ENCODE measurements at places on chromosomes 12 and 14.

DNA sequence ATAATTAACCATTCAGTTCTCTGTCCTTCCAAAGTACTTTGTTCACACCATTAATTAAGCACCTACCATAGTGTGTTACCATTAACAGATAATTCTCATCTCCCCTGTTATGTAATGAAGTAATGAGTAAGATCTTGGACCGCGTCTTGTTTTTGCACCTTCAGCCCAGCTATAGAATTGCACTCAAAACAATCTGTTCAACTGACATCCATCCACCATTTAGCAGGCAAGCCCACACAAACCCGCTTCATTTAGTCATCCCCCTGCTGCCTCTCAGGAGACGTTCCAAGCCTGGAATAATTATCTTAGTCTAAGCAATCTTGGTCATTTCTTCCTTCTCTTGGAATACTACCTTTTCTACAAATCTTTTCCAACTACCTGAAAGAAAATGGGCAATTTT lies 74.4 kb downstream of the DUSP16 start:
- no peak for DNase-seq

DNA sequence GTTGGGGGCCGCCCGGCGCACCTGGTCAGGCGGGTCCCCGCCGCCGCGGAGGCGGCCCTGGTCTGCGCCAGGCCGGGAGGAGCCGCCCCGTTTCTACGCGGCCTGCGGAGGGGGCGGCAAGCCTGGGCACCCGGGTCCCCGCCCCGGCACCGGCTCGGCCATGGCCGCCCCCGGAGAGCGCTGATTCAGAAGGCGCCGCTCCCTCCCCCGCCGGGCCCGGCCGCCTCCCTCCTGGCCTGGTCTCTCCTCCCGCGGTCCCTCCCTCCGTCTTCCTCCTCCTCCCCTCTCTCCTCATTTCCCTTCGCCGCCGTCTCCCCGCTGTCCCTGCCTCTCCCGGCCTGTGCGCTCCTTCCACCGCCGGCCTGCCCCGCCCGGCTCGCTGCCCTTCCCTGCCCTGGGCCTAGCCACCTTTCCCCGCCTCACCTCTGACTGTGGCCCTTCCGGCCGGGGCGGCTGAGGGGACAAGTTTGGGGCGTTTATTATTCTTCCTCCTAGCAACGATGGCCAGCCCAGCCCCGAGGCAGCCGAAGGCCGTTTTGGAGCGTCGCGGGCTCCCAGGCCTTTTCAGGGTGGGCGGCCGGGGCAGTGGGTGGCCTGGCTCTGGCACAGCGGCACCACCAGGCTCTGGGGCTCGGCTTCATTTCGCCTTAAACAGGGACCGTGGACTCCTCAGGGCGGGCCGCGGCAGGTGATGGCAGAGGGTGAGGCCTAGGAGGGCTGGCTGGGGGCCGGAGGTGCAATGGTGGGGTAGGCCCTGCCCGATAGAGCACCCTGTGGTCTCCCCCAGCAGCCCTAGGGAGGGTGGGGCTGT lies 768 bp downstream of the CEP170B start:
- DNase-seq = peak; percentile 65

DNA sequence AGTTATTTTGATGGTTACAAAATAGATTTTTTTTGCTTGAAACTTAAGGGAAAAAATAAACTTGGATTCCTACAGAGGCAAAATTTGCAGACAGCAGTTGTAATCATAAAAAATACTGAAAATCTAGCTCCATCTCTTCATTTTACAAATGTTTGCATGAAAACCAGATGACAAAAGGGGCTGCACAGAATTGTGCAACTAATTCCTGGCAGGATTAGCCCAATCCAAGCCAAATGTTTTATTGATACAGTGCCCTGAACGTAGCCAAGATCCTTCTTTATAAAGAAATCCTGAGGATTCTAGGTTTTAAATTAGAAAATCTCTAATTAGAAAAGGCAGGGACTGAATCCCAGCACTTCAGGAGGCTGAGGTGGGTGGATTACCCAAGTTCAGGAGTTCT lies 356.4 kb upstream of the SEL1L start:
- no peak for DNase-seq

DNA sequence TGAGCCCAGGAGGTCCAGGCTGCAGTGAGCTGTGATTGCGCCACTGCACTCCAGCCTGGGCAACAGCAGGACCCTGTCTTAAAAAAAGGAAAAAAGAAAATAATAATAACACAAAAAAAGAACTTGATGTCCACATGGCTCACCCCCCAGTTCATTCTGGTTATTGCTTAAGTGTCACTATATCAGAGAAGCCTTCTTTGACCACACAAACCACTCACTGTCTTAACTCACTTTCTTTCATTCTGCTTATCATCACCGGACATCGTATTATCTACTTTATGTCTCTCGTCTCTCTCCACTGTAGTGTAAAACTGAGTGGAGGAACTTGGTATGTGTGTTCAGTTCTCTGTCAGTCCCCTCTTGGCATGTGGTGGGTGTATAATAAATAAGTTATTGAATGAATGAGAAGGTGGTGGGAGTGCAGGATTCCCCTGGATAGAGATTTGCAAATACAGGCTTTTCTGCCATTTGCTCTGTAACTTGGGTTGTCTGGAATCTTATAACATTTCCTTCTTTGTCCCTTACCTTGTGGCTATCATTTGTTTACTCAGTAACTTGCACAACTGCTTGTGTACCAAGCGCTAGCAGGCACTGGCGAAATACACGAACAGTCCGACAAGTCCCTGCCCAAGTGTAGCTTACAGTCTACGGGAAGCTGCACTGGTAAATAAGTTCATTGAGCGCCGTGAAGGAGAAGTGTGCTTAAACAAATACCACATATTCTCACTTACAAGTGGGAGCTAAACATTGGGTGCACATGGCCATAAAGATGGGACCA lies 86.6 kb upstream of the TRAF3 start:
- no peak for DNase-seq

- DNase-seq = no peak
Measured at GRCh38 chr12:92977326-92977725, 48.2 kb upstream of the EEA1 start.

GRCh38 chr14:103402695-103403094 lies 17.5 kb downstream of the MARK3 start:
- DNase-seq = peak; percentile 40

DNA sequence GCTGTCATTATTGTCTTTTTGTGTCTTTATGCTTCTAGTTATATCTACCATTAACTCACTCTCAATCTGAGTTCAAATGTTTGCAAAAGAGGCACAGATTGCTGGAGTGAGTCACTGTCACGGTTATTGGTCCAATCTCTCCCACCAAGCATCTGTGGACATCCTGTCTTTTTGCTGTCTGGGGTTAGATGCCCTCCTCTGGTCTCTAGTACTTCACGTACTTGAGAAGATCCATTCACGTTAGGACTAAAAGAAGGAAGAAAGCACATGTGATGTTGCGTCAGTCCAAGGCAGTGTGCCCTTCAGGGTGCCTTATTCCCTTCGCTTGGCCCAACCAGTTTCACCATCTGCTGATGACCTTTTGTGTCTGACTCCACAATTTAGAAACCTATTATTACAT lies 72.3 kb upstream of the STXBP6 start:
- no peak for DNase-seq

DNA sequence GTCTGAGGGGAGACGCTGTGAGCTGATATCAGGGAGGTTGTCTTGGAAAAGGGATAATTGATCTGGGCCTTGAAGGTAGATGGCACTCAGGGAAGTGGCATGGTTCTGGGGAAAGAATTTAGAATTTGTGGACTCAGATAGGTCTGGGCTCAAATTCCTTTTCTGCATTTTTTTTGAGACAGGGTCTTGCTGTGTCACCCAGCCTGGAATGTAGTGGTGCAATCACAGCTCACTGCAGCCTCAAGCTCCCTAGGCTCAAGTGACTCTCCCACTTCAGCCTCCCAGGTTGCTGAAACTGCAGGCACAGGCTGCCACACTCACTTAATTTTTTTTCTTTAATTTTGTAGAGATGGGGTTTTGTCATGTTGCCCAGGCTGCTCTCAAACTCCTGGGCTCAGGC lies 98.1 kb upstream of the NCOR2 start:
- DNase-seq = peak; percentile 77

- DNase-seq = no peak
Measured at GRCh38 chr12:68349921-68350606, 17.9 kb upstream of the MDM1 start.

GRCh38 chr14:91323031-91323430 lies 78.5 kb upstream of the GPR68 start:
- no peak for DNase-seq

DNA sequence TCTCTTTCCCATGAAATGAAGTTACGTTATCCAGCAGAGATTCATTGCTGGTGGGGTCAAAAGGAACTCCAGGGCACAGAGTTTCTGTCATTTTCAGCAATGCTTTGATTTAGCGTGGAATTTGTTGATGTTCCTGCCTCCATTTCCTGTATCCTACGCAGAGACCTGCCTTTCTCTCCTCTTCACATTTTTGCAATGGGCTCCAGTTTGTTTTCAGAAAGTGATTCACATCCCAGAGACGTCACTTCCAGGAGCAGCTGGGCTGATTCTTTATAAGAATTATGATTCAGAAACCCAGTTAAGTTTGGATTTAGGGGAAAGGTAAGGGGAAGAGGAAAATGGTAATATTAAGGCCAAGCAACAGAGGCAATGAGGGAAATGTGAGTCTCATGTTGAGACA lies 11.6 kb downstream of the RNASE10 start:
- peak; percentile 13 for DNase-seq

DNA sequence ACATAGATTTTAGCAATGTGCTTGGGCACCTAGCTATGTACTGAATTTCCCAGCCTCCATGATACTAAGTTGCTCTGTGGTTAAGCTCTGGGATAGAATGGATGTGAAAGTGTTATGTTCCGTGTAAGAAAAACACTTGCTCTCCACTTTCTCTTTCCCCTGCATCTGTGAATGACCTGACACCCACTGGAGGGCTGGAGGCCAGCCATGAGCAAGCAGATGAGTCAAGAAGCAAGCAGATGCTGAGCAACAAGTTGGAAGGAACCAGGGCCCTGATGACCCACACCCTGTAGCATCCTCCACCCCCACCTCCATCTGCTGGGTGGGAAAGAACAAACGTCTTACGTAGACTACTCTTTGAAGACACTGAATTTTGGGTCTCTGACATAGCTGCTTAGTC lies 56.6 kb downstream of the EID3 start:
- DNase-seq = no peak

DNA sequence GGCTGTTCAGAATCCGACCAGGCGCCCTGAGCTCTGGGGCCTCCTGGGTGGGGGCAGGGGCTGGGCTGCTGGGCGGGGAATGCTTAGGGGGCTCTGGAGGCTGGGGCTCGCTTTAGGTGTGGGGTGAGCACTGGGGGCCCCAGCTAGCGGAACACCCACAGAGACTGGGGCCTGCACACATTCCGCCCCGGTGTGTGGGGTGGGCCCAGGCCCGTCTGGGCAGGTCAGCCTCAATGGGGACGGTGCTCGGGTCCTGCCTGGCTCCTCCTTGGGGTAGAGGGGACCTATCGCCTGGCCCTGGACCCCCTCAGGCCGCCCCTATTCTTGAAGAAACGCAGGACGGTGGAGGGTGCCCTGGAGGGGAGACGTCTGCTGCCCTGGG lies 364.8 kb downstream of the TMEM121 start:
- DNase-seq = no peak

DNA sequence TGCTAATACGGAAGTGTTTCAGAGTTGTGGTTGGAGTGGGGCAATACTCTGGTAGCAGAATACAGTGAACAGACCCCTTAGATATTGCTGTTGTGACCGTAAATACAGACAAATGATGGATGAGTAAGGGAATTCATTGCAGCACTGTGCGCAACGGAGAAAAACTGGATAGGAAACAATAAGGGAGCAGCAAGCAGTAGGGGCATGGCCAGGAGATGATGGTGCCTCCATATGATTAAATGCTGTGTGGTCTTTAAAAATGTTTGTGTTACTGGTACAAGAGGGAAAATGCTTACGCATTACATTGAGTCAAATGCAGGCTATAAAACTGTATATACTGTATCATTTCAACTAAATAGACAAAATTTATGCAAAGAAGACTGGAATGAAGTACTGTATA lies 61.6 kb downstream of the EML1 start:
- DNase-seq = no peak

- DNase-seq = no peak
Measured at GRCh38 chr12:43848226-43848507, 12.3 kb downstream of the TMEM117 start.

DNA sequence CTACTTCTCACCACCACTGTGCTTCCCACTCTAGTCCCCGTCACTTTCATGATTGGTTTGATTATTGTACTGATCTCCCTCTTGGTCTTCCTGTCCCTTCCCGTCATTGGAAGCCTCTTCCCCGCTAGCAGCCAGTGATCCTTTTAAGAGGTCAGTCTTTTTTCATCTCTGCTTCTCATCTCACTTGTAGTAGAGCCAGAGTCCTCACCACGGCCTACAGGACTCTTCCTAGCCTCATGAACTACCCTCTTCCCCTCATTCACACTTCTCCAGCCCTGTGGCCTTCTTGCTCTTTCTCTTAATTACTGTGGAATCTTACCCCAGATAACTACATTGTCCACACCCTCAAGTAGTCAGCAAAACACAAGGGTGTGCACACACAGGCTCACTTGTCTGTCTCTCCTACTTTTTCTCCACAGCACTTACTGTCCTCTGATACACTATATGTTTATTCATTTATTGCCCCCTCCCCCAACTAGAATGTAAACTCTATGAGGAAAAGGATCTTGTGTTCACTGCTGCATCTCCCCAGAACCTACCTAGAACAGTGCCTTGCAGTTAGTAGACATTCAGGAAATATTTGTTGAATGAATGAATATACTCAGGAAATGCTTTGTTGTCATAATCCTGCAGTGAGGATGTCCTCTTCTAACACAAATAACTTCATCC lies 66.3 kb downstream of the CKB start:
- peak; percentile 25 for DNase-seq

- no peak for DNase-seq
Measured at GRCh38 chr14:94144765-94145164, 15.4 kb upstream of the IFI27L2 start.

- no peak for DNase-seq
Measured at GRCh38 chr14:74976264-74977113, 21.1 kb upstream of the PGF start.

Data from fibroblast of upper back skin (primary cell).